AG04449 (cell line): ENCODE measurements at places on chromosomes 16 and 17.

- no peak for DNase-seq
These were observed 217.4 kb downstream of the RPTOR start for GRCh38 chr17:80762076-80762475.

DNA sequence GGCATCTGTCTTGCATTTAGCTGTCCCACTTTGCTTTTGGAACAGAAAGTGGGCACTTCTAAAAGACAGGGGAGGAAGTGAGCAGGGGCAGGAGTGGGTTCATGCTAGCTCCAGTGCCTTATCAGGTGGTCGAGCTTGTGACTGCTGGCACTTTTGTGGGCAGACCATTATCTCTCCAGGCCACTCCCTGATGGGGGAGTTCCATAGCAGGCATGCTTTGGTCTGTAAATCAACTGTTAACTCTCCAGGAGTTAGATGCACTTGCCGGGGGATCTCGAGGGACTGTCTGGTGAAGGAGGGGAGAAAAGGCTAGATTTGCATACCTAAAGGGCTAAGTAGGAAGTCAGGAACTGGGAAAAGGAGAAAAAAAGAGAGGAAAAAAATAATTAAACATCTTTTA, 9.3 kb upstream of the CARD14 start:
- DNase-seq = no peak

GRCh38 chr17:57692770-57693169, 52.3 kb downstream of the CCDC182 start:
- DNase-seq = no peak

DNA sequence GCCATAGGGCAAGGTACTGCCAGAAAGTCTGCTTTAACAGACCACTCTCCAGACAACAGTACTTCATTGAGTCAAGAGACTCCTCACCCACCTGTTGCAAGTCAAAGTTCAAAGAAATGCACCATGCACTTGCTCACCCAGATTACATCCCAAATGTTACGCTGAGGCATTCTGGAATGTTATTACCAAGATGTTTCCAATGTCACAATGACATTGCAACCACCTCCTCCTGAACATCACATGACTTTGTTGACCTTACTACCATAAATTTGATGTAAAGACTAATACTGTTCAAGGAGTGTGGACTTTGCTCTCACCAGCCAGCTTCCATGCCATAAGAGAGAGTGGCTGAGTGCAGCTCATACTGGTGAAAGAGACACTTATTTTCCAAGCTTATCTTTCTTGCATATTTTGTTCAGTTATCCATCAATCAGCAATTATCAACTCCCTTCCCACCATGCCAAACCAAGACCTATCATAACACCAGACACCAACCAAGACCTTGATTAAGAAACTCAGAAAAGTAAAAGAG, 58.5 kb upstream of the BCAR1 start:
- no peak for DNase-seq

DNA sequence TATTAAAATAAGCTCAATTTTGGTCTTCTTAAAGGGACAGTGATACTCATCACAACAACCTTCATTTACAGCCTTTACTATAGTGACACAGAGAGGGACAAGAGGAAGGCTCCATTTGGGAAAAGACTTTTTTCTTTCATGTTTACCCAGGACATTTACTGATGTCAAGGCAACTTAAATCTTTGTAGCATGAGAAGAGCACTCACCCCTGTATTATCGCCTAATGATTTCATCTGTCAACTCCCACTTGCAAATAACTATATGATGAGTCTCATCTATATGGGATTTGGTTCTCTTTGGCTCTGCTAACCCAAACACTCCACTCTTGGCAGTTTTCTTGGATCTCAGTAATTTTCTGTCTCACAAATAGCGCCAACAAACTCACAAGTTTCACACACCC, 24.1 kb downstream of the BLMH start:
- no peak for DNase-seq

DNA sequence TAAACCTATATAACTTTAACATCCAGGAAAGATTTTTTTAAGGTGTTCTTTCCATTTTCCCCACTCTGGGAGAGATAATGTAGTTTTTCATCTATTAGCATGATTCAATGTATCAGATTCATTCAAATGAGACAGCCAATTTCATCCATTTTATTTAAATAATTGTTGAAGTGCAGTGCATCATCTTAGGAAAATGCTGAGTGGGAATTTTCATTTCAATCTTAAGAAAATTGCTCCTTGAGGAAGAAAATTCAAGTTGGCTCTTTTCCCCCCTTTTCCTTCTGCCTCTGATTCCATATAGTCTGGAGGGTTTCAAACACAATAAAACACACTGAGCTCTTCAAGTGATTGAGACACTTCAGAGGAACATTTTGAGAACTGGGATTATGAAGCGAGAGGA, 3.4 kb upstream of the KCNJ16 start:
- DNase-seq = no peak

DNA sequence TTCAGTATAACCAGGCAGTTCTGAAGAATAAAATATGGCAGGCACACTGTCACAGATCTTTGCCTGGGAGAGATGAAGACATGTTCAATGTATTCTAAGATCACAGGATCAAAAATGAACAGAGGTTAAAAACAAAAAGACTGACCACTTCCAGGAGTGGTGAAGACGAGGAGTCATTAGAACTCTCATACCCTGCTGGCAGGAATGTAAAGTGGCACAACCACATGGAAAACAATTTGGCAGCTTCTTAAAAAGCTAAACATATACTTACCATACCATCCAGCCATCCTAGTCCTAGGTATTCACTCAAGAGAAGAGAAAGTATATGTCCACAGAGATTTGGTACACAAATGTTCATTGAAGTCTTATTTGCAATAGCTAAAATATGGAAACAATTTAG, 406.3 kb downstream of the NPIPA8 start:
- DNase-seq = no peak

DNA sequence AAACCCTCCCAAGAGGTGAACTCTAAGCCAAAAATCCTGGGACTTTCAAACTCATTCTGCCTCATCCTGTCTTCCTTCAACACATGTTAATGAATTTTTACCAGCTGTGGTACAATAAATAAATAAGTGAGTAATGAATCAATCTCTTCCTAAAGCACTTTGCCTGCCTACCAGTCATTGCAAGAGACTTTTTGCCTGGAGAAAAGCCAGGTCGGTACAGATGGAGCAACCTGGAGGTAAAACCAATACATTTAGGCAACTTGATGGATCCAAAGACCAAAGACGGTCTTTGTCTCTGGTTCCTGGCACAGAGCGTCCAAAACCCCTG, 324.2 kb downstream of the PMP22 start:
- no peak for DNase-seq

DNA sequence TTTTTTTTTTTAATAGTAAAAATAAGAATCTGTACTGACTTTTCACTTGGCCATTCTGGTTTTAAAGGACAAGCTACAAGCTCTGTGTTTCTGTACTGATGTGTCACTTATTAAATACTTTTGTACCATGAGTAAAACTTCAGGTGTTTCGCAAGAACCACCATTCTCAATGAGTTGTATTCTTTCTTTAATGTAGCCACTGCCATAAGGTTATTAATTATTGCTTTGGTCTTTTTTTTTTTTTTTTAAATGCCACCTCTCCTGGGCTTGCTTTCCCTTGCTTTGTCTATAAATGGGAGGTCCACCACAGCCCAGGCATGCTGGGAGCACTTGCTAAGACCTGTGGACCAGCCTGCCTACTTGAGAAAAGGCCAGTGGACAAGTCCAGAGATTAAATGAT, 8.4 kb downstream of the ARL2BP start:
- no peak for DNase-seq

DNA sequence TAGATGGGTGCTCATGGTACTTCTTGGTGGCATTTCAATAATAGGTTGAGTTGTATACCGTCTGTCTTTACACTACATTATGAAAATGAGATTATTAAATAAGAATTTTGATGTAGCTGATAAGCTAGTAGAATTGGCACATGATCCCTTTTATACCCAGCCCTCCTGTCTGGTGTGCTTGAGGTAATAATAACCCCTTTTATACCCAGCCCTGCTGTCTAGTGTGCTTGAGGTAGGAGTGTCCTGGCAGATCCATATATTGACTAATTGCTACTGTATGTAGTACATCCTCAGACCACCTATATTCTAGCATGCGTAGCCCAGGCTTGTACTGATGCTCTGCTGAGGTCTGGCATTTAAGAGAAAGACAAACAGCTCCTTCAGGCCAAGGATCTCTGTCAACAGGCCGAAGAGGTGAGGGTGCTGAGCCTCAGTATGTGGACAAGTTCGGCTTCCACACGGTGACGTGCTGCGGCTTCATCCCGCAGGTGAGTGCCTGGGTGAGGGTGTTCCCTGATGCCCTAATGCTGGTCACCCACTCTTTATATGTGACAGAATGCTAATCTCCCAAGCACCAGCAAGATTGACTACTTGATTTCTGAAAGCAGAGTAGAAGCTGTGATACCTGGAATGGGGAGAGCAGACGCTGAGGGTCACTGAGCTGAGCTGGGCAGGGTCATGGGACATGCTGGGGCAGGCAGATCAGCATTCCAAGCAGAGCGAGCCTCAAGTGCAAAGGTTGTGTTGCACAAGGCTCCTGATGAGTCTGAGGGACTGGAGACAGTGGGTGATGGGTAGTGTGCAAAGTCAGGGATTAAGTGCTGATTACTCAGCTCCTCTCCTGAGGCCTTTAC, 5.7 kb downstream of the FN3K start:
- no peak for DNase-seq

- no peak for DNase-seq
These were observed 225.9 kb upstream of the EEF2KMT start for GRCh38 chr16:5323284-5324141.

DNA sequence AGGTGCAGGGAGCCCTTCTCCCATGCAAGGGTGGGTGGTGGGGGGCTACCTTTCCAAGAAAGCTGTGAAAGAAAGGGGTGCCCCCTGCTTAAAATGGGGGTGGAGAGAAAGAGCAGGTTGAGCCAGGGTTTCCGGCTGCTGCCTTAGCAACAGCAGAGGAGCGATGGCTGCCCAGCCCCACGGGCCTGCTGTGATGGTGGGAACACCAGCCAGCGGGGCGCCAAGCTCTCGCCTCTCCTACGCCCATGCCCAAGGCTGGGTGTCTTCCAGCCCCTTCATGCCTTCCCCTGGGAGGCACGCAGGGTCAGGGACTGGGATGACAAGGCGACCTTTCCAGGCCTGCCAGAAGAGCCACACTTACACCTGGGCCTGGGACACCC, 3.0 kb downstream of the FMNL1 start:
- no peak for DNase-seq

- DNase-seq = no peak
These were observed 10.4 kb upstream of the KATNB1 start for GRCh38 chr16:57725151-57725550.

DNA sequence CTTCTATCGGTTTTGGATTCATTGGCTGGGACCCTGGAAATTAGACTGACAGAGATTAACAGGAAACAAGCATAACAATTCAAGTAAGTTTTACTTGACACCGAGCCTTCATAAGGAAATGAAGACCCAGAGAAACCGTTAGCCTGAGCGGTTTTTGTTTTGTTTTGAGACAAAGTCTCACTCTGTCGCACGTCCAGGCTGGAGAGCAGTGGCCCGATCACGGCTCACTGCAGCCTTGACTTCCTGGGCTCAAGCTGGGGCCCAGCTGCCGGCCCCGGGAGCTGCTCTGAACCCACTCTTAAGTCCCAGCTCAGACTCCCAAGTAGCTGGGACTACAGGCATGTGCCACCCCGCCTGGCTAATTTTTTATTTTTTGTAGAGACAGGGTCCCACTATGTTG, 321.3 kb downstream of the SEC14L1 start:
- DNase-seq = no peak

GRCh38 chr17:68676856-68677255, 75.7 kb upstream of the FAM20A start:
- DNase-seq = no peak

DNA sequence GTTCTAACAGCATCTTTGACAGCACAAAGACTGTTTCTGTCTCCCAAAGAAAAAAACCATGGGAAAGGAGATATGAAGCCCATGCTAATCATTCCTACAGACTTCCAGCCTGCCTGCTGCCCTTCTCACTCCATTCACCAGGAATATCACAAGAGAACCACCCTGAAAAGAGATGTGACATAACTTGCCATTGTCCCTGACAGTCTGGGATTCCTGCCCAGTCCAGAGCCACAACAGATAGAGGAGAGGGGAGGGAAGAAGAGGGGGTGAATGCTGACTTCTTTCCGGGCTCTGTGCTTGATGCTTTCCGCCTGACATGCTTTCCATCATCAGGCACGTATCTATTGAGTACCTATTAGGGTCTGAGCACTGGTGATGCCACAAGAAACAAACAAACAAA, 31.6 kb upstream of the ASIC2 start:
- no peak for DNase-seq

- DNase-seq = no peak
These were observed 21.6 kb upstream of the ZNF750 start for GRCh38 chr17:82861393-82861775.

DNA sequence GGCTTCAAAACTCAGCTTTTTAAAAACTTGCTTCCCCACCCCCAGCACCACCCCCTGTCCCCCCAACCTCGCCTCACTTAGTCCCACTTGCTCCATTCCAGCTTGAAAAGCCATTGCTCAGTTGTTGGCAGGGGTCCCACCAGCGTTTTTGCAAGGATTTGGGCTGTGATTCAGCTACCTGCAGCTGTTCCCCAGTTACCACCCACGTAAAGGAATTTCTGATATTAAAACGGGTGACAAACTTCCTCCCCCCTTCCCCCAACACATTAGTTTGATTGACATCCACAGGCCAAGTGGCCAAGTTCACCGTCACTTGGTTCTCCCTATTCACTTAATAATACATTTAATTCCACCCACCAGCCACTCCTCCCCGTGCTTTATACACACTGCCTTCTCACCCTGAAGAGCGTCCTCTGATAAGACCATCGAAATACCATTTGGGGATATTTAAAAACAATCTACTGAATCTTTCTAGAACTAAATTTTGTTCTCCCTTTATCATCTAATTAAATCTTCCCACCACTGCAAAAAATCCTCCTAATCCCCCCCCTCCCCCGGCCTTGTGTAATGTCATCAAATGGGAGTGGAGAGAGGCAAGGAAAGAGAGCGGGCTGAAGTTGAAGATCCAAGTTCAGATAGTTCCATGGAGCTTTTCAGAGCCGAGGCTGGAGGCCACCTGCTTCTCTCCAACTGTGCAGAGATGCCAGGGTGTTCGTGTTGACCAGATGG, 55.1 kb downstream of the SOX9 start:
- no peak for DNase-seq

- no peak for DNase-seq
These were observed 518 bp downstream of the MT1E start for GRCh38 chr16:56625943-56626654.

DNA sequence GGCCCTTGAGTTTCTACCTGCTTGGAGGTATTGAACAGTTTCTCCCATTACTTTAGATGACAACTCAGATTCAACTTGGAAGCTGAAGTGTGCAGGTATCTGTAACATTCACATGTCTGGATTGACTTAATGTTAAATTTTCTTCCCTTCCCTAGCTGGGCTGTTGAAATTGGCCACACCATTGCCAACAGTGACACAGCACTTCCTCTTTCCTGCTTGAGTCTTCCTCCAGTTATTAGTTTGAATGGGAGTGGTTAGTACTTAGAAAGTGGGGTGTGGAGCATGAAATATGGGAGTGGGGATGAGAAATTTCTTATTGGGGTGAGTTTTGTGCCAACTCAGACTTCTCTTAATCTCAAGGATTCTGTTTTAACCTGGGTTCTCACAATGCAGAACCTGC, 454.9 kb downstream of the KCNJ2 start:
- no peak for DNase-seq

- DNase-seq = no peak
These were observed 9.8 kb upstream of the SOST start for GRCh38 chr17:43768382-43768781.

- no peak for DNase-seq
These were observed 76.6 kb downstream of the IRF8 start for GRCh38 chr16:85975451-85975981.
